Fibroblast of mammary gland (primary cell): ENCODE measurements at places on chromosomes 16 and 17.

DNA sequence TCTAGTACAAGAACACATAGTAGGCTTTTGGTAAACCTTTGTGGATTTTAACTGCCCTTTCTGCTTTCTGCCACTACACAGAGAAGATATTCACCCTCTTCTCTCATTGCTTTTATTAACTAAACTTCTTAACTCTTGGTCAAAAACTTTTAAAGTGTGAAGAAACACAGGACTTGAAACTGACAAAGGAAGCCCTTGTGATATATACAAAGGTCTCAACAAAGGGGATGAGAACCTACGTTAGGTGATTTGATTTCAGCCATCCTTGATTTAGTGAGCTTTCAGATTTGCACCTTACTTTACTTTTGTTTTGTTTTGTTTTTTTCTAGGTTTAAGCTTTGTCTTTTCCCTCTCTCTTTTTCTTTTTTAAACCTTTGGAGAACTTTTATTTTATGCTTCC, 66.9 kb downstream of the TBX4 start:
- no peak for DNase-seq

DNA sequence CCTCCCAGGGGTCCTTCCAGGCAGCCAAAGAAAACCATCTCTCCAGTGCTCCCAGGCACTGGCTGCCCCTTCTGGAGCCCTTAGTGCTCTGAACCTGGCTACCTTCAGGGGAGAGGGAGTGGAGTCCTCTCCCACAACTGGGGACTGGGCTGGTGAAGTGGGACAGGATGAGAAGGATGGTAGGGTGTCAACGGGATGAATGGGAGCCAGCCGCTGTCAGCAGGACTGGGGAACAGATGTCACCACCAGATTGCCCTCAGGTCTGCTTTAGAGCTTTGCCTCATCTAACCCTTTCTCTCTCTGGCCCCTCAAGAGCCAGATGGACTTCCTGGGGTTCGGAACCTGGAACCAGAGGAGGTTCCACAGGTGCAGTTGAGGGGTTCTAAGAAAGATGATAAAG, 488 bp upstream of the SEBOX start:
- DNase-seq, result no peak

DNA sequence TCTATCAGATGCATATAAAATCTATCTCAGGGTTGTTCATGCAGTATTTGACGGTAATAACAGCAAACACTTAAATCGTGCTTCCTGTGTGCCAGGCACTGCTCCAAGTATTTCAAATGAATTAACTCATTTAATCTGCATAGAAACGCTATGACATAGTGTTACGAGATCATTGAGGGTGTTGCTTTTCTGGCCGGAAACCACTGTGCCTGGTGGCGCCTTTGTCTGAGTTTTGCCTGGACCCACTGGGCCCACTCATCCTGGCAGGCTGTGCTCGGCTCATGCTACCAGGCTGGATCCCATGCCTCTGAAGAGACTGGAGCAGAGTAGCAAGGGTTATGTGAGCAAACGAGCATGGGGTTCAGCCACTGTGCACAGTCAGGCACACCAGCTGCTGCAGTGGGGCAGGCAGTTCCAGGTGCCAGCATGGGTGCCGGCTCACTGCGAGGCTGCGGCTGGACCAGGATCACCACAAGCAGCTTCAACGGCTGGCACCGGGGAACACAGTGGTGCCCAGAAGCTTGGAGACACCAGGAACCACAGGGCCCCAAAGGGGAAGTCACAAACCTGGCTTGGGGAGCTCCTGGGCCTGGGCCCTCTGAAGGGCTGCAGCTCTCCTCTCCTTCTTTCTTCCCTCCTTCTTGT, 45.9 kb upstream of the CLEC19A start:
- DNase-seq, result no peak

- DNase-seq, result no peak
Observed at GRCh38 chr17:64037180-64037579, 16.7 kb upstream of the ICAM2 start.
